CD4-positive, alpha-beta T cell (primary cell): ENCODE measurements at places on chromosomes 5 and 9.

DNA sequence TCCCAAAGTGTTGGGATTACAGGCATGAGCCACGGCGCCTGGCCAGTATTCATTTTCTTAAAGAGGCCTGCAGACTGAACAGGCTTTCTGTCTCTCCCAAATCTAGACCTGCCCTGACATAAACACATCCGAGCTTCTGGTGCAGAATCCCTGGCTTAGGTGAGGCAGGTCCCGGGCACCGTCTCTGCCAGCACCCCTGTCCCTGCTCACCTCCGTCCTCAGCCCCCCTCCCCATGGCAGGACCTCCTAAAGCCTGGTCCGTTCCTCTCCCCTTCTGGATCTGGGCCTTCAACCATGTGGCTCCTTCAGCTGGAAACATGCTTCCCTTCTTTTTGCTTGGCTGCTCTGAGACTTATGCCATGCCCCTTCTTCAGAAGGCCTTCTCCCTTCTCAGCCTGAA, 22.7 kb upstream of the RXRA start:
- no peak for DNase-seq

- DNase-seq: no peak
These were observed 56.8 kb downstream of the PTPN3 start for GRCh38 chr9:109441296-109441695.

GRCh38 chr5:103915081-103915480, 352.5 kb upstream of the NUDT12 start:
- no peak for DNase-seq

- DNase-seq: no peak
These were observed 11.7 kb downstream of the CD74 start for GRCh38 chr5:150401076-150401375.

GRCh38 chr9:98807814-98808195, 335 bp downstream of the GALNT12 start:
- DNase-seq: no peak

DNA sequence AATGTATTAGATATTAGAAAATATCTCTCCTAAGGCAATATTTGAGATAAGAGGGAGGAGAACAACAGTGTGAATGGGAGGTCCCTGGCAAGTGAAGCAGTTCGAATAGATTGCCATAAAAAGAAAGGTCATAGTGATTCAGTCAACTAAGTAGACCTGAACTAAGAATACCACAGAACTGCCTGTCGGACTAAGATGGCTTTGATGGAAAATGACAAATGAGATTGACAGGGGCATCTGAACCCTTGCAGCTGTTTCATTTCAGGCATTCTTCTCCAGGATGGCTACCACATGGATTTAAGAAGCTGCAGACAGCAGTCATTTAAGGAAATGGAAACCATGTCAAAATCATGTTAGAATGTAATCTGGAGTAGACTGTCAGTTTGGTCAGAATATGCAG, 308.4 kb upstream of the MEF2C start:
- no peak for DNase-seq

DNA sequence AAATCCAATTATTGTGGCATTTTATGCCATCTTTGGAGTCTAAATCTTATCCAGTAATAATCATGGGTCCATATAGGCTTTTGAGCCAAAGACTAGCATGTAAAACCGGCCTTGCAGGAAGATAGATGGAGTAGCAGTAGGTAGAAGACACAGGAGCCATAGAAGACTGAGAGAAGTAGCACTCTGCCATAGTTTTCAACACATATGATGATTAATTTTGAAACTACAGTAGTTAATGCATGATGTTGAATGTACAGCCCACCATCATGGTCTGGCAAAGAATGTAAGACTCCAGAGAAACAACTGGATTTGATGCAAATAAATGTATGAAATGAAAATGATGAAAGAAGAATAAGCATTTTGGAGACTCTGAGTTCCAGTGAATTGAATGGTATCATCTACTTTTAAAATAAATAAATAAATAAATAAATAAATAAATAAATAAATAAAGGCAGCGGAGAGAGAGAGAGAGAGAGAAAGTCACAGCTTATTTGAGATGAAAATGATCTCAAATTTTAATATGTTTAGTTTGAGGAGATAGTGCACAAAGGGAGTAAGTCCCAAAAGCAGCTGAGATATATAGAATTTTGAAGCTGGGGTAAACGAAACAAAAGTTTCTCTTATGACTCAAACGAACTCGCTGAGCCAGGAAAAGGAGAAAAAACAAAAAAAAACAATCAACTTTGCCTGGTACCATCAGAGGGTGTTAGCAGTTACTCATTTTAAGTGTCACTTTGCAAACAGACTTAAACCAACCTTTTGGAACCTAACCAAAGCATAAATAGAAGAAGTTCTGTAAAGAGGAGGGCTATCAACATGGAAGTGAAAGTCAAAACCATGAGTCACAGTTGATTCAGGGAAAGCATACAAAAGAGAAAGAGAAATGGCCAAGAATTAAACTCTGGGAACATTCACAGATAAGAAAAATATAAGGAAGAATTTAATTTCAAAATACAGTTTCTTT, 388.7 kb downstream of the CETN3 start:
- no peak for DNase-seq

DNA sequence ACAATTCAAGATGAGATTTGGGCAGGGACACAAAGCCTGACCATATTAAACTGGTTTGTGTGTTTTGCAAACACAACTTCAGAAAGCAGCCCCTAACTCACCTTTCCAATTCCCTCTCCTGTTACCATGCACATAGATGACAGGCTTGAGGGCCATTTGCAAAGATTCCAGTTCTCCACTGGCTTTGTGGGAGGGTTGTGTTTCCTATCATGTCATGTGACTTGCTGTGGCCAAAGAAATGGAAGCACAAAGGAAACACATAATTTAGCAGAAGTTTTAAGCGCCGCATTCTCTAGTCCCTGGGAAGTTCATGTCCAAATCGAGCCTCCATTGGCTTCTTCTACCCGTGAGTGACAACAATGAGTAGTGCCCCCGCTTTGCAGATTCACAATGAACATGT, 57.9 kb upstream of the CDH6 start:
- DNase-seq: no peak

DNA sequence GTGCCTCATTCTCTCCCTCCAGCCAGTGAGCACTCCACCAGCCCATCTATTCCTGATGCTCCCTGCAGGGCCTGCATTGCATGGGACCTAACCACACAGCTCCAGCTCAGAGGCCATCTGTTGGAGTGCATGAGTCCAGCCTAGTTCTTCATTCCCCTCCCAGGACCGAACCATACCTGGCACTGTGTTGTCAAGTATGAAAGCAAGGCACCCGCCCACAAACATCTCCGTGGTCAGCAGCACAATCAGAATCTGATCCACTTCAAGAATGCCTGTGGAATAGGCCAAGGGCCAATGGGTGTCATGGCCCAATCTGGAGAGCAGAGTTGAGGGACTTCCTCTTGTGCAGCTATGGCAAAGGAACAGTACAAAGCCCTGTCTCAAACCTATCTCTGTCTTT, 5.9 kb downstream of the SLC23A1 start:
- no peak for DNase-seq

- DNase-seq: no peak
These were observed 11.1 kb downstream of the GM2A start for GRCh38 chr5:151264113-151264512.

DNA sequence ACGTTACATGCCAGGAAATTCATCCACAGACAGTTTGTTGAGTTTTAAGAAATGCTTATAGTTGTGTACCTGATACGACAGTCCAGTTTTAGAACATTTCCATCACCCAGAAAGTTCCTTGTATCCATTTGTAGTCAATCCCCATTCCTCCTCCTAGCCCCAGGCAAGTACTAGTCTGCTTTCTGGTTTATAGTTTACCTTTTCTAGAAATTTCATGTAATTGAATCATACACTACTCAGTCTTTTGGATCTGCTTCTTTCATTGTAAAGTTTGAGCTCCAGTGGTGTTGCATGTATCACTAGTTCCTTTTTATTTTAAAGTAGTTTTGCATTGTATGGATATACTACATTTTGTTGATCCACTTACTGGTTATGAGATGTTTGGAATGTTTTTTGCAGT, 291.2 kb downstream of the AOPEP start:
- DNase-seq: no peak

GRCh38 chr9:89617978-89618377, 13.2 kb downstream of the GADD45G start:
- DNase-seq: no peak

- no peak for DNase-seq
These were observed 661.6 kb upstream of the C9orf72 start for GRCh38 chr9:28234894-28235277.

GRCh38 chr5:81214848-81215247, 18.3 kb upstream of the CKMT2 start:
- no peak for DNase-seq

GRCh38 chr5:59592101-59592500, 301.4 kb downstream of the PDE4D start:
- DNase-seq: no peak

- DNase-seq: no peak
These were observed 2.1 kb downstream of the ADAMTS2 start for GRCh38 chr5:179343021-179343718.

DNA sequence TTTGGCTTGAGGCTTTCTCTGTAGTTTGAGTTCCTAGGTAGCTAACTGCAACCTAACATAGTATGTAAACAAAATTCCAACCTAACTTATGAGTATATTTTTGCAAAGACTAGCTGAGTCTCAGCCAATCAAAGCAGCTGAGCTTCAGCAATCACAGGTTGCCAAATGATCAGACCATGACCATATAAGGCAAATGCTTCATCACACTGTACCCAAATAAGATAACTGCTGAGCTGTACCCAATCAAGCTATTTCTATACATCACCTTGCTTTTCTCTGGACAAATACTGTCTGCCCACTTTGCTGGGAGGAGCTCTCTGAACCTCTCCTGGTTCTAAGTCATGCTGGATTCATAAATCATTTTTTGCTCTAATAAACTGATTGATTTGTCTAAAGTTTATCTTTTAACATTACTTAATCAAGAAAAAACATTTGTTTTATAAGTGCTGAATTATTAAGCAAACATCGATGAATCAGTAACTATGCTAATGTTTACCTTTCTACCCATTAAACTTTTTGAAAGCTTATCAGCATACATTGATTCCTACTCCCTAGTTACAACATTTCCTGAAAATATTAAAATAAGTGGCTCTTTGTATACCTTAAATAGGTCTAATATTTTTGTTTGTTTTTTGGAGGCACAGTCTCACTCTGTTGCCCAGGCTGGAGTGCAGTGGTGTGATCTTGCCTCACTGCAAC, 129.7 kb upstream of the PCA3 start:
- DNase-seq: no peak

DNA sequence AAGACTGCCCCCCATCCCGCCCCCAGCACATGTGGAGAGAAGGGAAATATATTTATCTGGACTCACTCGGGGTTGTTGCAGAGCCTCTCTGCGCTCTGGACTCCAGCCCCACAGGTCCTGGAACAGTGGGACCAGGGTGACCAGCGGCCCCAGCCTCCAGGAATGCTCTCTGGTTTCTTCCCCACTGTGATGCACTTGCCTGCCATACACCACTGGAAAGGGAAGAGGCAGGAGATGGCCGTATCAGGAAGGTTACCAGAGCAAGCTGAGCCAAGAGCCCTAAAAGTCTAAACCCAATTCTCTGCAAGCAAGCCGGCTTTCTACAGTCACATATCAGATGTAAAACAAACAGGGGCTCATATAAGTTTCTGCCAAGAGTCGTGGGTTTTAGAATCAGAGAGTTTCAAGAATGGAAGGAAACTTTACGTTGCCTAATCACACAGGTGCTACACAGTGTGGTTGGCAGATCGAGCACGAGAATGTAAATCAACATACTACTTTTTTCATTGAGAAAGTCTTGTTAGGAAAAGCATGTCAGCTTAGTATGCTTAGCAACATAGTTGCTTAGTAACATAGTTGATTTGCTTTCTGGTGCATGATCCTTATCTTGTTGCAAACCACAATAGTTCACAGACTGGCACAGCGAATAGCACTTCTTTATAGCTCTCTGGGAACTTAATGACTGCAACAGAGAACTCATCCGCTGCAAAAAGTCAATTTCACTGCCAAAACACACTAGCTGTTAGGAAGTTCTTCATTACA, 201.2 kb downstream of the TARS1 start:
- DNase-seq: no peak

DNA sequence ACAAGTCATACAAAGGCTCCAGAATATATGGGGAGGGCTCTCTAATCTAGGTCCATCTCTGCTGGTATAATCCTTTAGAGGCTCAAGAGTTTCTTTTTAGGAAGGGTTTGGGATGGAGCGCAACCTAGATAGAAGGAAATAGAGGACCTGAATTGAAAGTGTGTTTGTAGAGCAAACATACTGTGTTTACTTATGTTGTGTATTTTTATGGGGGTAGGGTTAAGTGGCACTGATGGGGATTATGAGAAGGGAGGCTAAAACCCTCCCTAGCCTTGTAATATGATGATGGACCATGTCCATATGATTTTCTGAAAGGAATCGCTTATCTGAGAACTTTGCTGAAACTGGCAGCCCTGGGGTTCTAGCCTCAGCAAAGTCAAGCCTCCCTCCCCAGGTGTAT, 4.4 kb upstream of the ELL2 start:
- DNase-seq: no peak

DNA sequence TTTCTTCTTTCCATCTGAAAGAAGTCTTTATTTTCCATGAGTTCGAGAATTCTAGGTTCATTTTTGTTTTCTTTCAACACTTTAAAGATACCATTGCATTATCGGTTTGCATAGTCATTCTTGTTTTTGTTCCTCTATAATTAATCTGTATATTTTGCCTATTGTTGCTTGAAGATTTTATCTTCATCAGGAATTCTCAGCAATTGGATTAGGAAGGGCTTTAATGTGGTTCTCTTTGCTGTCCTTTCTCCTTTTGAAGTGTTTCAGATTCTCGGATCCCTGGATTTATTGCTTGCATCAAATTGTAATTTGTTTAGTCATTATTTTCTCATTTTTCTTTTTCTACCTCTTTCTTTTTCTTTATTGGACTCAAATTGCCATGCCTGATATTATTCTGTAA, 609.8 kb downstream of the TLR4 start:
- DNase-seq: no peak

GRCh38 chr9:95093586-95093985, 223.9 kb downstream of the FANCC start:
- DNase-seq: no peak

GRCh38 chr5:168002116-168002515, 289.3 kb upstream of the WWC1 start:
- no peak for DNase-seq

DNA sequence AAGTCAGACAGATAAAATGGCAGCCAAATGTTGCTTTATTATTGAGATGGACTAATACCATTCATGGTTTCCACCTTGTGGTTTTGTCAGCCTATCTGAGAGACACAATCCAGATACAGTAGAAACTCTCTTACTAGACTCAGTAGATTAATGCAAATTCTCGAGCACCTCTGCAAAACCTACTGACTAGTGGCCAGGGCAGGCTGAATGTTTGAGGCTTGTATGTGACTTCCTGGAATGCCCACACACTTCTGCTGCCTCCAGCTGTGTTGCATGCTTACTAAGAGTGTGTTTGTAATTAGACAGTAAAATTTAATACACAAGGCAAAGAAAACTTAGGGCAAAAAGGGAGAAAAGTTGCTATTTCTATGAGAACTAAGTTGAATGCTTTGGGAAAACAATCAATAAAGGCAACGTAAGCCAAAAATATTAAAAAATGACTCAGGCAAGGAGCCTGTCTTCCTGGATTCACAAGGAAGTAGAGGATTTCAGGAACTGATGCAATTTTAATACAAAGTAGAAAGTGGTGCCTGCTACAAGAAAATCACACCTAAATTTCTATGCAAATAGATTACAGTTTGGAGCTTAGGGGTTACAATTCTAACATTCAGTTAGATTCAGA, 30.2 kb upstream of the CCNG1 start:
- DNase-seq: no peak

- DNase-seq: no peak
These were observed 2.6 kb upstream of the SPDL1 start for GRCh38 chr5:169580964-169581363.

GRCh38 chr5:71705421-71705820, 13.7 kb upstream of the CARTPT start:
- no peak for DNase-seq
